ENCODE measurements at places on chromosomes 4 and X. TPM values are rescaled to one million over a fixed set of nuclear protein-coding genes. Genes with fewer than 3 reads are reported as not detected.

DNA sequence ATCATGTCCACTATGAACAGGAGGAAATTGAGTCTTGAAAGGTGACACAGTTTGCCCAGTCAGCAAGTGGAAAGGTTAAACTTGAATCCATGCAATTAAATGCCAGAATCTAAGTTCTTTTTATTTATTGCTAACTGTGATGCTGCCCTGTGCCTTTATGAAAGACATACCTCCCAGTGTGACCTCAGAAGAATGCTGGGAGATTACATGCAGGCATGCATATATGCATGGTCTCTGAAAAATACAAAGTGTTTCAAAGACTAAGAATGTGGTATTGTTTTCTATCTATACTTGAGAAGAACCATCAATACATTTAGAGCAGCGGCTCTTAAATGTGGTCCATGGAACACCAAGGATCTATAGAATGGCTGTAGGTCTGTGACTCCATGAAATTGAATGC, 45.6 kb downstream of the CCDC149 start:
- DNase-seq = no peak

DNA sequence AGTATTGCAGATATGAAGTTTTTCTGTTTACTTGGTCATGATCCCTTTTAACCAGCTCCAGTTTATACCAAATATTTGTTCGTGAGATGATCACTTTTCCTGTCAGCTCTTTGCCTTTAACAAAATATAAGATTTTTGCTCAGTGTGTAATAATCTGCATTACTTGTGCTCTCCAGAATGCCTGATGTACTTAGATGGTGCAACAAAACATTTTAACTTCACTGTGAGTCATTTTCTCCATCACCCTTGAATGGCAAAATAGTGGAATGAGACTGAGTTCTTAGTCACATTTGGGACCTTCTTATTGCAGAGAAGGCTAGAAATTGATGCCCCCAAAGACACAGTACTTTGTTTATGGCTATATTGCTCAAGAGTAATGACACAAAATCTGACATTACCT, 252.0 kb downstream of the FRMPD4 start:
- no peak for DNase-seq

DNA sequence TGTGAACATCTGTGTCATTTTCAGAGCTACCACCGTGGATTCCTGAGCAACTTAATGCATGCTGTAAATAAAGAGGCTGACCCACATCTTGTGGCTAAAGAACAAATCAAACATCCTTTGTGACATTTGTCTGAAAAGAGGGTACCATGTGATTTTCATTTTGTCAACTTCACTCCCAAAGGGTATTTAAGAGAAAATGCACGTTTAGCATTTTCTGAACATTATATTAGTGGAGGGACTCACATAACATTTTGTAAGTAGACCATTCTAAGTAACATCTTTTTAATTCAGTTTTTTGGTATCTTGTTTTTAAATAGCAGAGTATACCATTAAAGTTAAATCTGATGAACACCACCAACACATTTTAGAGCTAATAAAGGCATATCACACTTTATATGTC, 17.0 kb upstream of the CPE start:
- DNase-seq = no peak

DNA sequence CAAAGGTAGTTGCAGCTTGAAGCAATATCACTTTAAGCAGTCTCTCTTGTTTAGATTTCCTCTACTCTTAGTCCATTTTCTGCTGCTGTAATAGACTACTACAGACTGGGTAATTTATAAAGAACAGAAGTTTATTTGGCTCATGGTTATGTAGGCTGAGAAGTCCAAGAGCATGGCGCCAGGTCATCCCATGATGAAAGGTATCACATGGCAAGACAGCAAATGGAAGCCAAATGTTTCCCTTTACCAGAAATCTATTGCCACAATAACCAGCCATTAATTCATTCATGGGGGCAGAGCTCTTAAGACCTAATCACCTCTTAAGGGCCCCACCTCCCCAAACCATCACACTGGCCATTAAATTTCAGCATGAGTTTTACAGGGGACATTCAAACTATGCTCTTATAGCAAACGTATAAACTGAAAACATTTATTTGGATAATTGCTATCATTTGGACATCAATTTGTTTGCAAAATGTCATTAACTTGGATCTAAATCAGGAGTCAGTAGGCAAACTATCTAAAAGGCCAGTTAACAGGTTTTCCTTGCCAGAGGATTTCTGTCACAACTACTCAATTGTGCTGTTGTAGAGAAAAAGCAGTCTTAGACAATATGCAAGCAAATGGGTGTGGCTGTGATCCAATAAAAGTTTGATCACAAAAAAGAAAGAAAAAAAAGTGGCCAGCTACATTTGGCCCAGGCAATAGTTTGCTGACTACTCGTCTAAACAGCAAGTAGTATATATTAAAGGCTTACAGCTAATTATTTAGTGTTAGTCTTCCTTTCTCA, 75.7 kb upstream of the GUCY1A1 start:
- DNase-seq = peak; percentile 52

GRCh38 chr4:184473499-184474262, 669 bp downstream of the IRF2 start:
- peak; percentile 74 for DNase-seq

DNA sequence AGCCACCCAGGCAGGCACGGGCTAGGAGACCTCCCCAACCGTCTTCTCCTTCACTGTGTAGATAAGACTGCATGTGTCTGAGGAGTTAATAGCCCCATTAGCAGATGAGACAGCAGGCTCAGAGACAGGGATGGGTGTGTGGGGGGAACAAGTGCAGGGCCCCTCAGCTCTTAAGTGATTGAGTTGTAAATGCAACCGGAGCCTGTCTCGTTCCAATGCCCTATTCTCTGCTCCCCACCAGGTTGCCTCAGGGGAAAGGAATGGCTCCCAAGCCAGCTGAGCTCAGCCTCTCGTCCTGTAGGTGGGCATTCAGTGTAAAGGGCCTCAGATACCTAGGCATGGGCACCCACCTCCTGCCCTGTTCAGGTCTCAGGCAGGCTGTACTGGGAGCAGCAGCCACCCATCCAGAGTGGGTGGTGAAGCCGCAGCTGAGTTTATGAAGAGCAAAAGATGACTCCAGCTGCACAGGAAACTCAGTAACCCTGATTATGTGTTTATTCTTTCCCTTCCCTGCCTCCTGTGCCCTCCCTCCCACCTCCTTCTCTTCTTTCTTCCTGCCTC, 87.3 kb downstream of the PJA1 start:
- DNase-seq = no peak

GRCh38 chr4:169202145-169202699, 68.5 kb downstream of the SH3RF1 start:
- DNase-seq = no peak

GRCh38 chr4:112327965-112328733, 31.0 kb downstream of the ALPK1 start:
- DNase-seq = peak; percentile 72

- DNase-seq = no peak
These were observed 64.4 kb upstream of the VCX3A start for GRCh38 chrX:6599230-6599860.

- no peak for DNase-seq
These were observed 205.7 kb downstream of the AR start for GRCh38 chrX:67749536-67749935.

GRCh38 chr4:1975391-1975801, 33.4 kb downstream of the NELFA start:
- DNase-seq = peak; percentile 63

- no peak for DNase-seq
These were observed 62.5 kb downstream of the ABLIM2 start for GRCh38 chr4:8095956-8096689.

DNA sequence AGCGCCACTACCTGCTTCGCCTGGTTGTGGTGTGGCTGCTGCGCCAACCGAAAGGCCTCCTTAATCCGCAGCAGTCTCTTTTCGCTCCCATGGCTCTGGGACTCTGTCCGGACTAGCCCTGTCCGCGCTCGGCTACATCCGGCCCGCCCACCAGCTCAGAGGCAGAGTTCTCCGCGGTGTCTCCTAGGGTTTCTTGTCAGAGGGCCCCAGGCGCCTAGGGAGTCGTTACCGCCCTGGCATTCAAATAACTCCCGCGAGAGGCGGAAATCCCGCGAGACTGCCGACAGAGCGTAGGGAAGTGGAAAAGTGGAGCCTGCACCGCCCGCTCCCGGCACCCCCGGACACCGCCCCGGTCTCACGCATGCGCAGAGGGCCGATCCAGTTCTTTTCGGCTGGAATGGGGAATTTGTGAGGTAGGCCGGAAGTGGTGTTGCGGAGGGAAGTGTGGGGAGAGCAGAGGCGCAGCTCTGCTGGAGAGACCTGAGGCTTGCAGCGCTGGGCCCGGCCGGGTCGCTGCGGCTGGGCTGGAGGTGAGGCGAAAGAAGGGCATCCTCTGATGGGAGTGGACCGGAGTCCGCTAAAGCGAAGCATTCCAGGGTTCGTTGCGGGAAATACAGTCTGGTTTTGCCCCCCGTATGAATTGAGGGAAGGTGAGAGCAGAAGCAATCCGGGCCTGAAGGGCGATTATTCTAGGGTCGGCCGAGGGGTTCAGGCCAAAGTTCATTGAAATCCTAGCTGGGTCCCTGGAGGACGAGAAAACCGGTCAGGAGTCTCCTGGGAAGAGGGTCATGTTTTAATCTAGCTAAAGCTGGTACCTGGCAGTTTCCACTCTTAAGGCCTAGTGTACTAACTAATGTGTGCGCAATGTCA, at the start of gene FAM200B:
FAM200B (plus strand) TSS at position 456 of the 870 bp plus-strand sequence. CDS start 5,151 bp downstream, outside the sequence.
- DNase-seq = peak; percentile 100

DNA sequence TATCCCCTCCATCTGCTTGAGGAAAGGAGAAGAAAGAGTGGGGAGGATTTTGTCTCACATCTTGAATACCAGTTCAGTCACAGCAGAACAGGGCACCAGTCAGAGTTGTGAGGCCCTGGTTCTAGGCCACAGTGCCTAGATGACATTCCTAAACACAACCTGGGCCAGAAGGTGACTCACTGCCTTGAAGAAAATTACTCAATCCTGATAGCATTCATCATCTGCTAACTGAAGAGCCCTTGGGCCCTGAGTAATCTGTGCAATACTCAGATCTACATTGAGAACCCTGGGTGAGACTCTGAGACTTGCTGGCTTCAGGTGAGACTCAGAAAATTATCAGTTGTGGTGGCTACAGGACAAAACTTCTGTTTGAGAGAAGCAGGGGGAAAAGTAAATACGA, 20.5 kb upstream of the PRR32 start:
- DNase-seq = no peak

- DNase-seq = no peak
These were observed 404.9 kb downstream of the ZNF674 start for GRCh38 chrX:46140272-46140671.

DNA sequence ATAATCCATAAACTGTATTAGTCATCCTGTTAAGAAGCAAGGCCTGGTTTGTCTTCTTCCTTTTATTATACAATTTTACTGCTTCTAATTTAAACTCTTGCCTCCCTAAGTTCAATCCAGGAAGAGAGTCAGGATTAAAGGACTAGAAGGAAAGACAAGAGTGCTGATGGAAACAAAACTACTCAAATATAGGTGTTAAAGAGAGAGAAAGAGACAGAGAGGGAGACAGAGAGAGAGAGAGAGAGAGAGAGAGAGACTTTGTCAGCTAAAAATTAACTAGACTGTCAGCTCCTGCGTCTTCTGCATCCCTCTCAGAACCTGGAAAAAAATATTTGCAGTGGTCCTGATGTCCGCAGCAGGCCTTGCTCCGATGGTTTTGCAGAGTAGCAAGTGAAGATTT, 13.5 kb upstream of the FGG start:
- DNase-seq = no peak

GRCh38 chr4:19832411-19832810, 419.3 kb upstream of the SLIT2 start:
- DNase-seq = no peak

- DNase-seq = peak; percentile 32
These were observed 7.1 kb upstream of the RGS12 start for GRCh38 chr4:3285558-3286334.

GRCh38 chr4:135164601-135165000, 963.0 kb upstream of the PABPC4L start:
- DNase-seq = no peak

DNA sequence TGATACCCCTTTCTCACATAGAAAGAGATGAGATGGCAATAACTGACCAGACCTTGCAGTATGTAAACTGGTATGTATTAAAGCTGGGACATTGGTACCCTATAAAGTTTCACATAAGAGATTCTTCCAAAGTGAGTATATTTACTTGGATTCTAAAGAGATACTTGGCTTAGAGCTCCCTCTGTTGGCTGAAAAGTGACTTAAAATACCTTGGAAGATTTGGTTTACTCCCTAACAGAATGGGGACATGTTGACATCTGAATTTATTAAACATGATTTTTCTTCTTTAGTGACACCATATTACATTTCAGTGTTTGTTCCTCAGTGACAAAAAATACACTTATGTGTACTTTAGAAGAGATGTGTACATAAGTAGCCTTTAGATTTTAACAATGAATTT, 47.9 kb upstream of the RGN start:
- DNase-seq = no peak

GRCh38 chr4:56078866-56079265, 130.1 kb downstream of the CEP135 start:
- no peak for DNase-seq

DNA sequence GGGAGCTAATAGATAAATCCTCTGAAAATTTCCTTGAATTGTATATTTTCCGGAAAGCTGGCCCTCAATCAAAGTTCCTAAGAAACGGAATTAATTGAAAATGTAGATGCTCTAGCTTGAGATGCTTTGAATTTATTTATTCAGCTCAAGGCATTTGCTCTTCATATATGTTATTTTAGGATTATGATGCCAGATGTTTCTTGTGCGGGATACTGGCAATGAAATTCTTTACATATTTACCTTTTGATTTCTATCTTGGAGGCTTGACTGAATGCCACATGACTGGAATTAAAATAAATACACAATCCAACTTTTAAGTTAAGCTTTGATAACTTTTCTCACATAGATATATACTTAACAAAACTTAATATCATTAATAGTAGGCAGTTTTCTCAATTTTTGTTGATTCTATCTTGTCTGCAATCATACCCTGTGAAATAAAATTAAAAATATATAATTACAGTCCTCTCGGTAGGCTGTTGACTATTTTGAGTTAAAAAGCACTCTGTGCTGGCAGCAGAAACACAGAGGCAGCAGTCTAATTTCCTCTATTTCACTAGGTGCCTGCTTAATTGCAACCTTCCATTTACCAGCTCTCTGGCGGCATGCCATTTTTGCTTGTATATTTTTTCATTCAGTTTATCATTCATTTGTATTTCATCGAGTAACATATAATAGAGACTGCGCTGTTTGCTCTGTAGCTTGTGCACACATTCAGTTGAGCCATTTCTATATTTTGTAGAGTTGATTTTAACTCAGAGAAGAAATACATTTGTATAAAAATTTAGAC, 991.5 kb downstream of the ADGRL3 start:
- no peak for DNase-seq

- DNase-seq = no peak
These were observed 3.9 kb downstream of the SORCS2 start for GRCh38 chr4:7196288-7196651.

Gene GLUD2
- total RNA-seq = 0.45 TPM

Gene SUPT20HL1
- total RNA-seq = not detected

Gene HMX1
- 0.37 TPM for total RNA-seq

Gene FHDC1
- 8.6 TPM for total RNA-seq

Gene LEF1
- total RNA-seq = 6.2 TPM

Gene FAM120C
- 23.9 TPM for total RNA-seq

Gene GYG2
- total RNA-seq = 5.3 TPM

Gene PCSK1N
- 46.6 TPM for total RNA-seq

Gene IDS
- total RNA-seq = 138 TPM

Gene MAMLD1
- 6.4 TPM for total RNA-seq

Gene CD40LG
- total RNA-seq = 0.18 TPM

Gene RGN
- 15.1 TPM for total RNA-seq
